ENCODE measurements at places on chromosomes 7 and 10. TPM values are rescaled to one million over a fixed set of nuclear protein-coding genes. Genes with fewer than 3 reads are reported as not detected.

Gene CD36
- total RNA-seq = 133 TPM

Gene CPSF4
- 26.9 TPM for total RNA-seq

Gene CPEB3
- 4.8 TPM for total RNA-seq

Gene SKIDA1
- total RNA-seq = 7.5 TPM

Gene STK31
- 0.64 TPM for total RNA-seq

Gene TBX20
- not detected for total RNA-seq

Gene PAPSS2
- total RNA-seq = 27.6 TPM

Gene HMX3
- 0.82 TPM for total RNA-seq

Gene SPAM1
- not detected for total RNA-seq

Gene SERPINE1
- 3.4 TPM for total RNA-seq
